ENCODE measurements at places on chromosomes 1 and 21.

DNA sequence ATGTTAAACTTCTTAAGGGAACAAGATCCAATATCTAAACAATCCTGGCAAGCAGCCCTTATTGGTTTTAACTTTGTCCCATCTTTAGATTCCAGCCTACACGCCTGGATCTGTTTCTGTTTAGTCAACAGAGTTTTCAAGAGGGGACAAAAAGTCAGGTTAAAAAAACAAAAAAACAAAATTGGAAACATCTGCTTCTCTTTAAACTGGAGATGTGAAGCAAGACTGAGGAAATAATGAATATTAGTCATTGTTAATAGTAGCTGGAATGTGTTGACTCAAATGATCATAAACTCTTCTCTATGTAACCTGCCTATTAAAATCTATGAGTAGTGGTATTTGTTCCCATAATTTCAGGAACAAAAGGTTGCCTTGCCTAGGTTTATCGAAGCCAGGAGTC, 55.0 kb downstream of the NID1 start:
- no peak for DNase-seq

GRCh38 chr21:38439426-38439825, 58.9 kb downstream of the ERG start:
- no peak for DNase-seq

- DNase-seq, result no peak
Measured at GRCh38 chr1:87464022-87464490, 135.4 kb downstream of the LMO4 start.

DNA sequence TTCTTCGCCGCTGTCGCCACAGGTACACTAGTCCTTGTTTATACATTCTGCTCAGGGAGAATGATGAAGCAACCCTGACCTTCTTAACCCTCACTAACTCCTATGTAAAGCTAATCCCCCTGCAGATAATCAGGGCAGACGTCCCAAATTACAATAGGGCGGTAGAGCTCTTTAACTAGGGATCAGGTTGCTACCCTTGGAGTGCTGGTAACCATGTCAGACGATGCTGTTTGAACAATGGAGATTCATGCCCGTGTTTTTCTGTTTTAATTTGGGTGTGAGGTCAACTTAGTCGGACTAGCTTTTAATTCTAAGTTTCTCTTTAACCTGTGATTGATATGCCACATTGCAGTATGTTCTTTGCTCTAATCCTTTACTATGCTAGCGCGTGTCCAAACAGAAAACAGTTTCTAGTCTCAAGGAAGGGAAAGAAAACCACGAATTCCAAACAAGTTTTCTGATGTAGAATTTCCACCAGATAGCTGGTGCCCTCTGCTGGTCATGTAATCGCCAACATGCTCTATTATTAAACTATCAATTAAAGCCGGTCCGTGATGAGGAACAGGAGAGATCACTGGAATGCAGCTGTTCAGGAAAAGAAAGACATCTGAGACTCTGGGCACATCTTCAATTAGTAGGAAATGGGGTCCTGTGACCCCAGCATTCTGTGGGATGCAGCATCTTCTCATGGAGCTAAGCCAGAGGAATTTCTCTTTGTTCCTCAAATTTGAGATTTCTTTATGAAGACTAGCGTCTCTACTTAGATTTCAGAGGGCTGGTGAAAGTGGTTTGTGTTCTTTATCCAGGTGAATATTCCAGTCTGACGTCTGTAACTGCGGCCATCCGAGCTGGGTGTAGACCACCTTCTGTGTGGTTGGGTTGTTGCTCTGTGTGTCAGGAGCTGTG, 18.3 kb upstream of the VAMP3 start:
- DNase-seq, result peak; percentile 25

DNA sequence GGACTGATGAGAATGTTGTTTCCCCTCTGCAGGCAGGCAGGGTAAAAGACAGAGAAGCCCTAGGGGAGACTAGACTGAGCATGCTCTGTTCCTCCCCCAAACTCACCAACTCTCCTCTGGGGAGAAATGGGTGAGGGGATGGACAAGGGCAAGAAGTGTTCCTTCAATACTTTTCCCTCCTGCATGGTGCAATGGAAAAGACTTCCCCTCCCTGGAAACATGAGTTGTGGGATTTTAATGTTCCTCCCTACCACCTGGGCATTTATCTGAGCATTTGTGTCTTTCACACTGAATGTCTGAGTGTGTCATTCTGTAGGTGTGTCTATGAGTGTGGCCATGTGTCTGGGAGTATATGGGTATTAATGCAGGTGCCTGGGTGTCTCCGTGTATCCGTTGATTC, 275.7 kb downstream of the C1orf94 start:
- DNase-seq, result no peak

DNA sequence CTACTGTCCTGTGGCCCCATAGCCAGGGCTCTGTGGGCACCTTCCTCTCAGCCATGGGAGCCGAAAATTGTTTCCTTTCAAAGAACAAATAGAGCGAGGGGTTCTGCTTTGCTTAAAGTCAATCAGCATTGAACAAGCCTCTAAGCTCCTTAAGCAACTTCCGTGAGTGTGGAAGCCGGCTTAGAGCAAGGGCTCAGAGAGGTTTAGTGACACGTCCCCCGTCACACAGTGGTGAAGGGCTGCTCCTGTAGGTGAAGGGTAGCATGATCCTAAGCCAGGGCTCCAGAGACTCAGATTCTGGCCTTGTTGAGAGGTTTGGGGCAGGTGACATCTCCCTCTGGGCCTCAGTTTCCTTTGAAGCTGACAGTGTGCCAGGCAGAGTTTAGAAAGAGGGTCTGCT, 94.0 kb upstream of the WNT4 start:
- no peak for DNase-seq

- DNase-seq, result no peak
Measured at GRCh38 chr1:48003741-48004531, 6.8 kb upstream of the TRABD2B start.

DNA sequence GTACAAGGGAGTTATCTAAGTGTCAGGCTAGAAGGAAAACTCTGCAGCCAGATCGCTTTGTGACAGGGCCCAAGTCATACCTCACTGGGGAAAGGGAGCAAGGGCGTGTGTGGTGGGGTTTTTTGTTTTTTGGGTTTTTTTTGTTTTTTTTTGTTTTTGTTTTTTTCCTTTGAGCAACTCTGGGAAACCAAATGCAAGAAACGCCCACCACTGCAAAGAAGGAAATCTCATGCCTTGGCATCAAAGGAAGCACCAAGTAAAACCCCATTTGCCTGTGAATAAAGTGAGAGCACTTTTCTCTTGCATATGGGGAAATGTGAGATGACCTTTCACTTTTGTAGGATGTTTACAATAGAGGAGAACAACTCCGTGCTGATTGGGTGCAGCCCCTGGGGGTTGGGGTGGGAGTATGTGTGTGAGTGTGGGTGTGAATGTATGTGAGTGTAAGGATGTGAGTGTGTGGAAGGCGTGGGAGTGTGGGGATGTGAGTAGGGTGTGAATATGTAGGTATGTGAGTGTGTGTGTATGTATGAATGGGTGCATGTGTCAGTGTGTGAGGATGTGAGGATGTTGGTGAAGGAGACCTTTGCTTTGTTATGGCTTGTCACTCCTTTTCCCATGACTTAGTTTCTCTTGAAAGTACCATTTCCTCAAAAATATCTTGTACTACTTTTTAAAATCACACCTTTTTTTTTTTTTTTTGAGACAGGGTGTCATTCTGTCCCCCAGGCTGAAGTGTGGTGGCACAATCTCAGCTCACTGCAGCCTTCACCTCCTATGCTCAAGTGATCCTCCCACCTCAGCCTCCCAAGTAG, 34.6 kb downstream of the IL12RB2 start:
- no peak for DNase-seq

GRCh38 chr1:201376464-201377374, 761 bp downstream of the TNNT2 start:
- DNase-seq, result no peak

GRCh38 chr1:39652105-39652504, 12.7 kb upstream of the HEYL start:
- no peak for DNase-seq

DNA sequence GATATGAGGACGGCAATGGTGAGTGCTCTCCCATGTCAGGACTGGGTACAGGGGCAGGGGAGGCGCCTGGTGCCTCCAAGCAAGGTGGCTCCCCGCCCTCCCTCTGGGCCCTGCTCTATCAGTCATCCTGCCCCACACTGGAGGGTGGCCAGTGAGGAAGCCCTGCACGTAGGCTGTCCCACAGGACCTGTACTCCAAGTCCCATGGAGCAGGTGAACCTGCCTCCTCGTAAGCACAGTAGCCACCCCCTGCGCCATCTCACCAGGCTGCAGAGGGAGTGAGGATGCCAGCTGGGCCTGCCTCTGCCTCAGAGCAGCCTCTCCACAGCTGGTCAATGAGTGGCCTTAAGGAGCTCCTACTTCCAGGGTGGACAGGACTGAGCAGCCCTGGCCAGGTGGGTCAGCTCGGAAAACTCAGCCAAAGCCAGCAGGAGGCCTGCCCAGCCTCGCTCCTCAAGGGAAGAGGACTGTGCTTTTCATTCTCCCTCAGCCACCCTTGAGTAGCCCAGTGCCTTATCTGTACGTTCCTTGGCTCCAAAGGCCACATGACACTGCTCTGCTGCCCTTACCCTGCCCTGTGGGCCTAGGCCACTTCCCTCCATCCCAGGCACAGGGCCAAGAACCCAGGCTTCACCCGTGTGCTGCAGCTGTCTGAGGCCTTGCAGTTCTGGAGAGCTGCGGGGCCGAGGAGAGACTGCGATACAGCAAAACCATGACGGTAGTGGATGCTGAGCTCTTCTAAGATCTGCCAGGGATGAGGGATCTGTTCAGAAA, 39.6 kb downstream of the SLC45A1 start:
- no peak for DNase-seq

- DNase-seq, result no peak
Measured at GRCh38 chr1:193566735-193567134, 380.3 kb upstream of the B3GALT2 start.

DNA sequence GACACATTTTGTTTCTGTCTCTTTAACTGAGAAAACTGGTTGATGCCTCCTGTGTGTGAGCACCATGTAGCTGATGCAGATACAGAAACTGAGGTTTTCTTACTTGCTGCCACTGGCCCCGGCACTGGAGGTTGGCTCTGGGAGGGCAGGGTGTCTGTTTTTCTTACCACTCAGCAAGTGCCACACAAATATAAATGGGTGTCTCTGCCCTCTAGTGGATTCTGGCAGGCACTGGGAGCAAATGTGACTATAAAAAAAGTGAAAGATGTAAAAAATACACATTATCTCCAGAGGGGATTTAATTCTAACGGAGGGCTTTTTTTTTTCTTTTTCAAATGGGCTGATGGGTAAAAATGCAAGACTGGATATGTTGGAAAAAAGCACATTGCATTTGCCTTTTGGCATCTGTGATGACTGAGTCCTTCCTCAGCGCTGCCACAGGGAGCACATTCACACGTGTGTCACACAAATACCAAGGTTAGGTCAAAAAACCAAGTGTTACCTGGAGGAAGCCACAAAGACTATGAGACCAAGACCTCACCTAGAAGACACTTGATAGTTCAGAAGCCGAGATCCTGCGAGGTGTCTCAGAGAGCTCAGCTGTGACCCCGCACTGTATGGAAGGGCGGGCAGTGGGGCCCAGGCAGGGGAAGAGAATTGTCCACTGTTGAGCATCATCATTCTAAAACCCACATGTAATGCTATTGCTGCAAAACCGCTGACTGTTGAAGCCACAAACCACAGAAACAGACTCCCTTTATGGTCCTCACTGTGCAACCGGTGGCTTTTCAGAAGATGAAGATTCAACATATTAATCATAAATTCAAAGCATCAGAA, 18.9 kb downstream of the PGBD2 start:
- DNase-seq, result peak; percentile 46

DNA sequence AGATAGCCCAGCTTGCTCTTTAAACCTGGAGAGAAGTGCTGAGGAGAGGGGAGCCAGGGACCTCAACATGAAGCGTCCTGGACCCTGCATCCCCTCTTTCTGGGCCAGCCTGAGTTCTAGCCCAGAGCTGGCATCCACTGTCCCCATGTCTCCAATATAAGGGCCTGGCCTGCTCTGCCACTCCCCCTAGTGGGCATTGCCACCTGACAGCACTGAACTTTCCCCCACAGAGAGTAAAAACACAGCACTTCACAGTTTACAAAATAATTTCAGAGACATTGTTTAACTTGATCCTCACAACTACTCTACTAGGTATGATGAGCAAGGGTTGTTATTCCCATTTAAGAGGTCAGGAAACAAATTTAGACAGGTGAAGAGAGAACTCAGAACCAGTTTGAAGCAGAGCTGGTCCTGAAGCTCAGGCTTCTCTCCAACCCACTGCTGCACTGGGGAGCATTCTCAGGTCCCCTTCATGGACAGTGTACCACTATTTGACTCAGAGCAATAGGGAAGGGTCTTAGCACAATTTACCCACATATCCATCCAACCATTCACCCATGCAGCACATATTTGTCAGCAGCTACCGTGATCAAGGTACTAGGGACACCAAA, 151.2 kb downstream of the DMRTA2 start:
- no peak for DNase-seq

DNA sequence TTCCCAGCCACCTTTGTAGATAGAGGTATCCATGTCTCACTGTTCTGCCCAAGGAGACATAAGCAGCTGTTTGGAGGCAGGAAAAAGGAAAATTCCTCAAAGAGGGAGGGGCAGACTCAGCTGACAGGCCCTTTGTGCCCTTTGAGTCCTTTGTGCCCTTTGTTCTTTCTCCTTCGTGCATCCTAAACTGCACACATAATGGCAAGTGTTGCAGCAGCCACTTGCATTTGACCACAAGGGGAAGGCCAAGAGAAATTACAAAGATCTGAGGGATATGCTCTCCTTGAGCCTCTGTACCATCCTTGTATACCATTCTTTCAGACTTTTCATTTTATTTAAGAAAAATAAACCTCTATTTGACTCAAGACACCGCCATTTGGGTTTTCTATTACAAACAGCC, 71.8 kb upstream of the PKN2 start:
- DNase-seq, result no peak

DNA sequence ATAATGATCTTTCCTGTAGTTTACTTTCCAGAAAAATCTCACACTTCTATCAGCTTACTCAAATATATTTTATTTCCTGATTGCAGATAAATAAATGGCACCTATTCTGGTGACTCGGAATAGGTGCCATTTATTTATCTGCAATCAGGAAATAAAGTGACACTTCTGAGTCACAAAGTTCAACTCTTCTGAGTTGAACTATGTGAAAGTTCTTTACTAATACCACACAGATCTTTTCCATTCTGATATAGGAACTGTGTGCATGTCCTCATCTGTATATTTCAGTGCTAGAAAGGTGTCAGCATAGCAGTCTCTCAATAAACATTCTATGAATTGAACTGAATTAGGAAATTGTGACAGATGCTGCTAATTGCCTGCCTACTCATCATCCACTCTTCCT, 4.9 kb upstream of the VCAM1 start:
- DNase-seq, result no peak
